Activated T-helper 9 cell treated with anti-CD3 and anti-CD28 coated beads, Interleukin-2, amount 50 U/mL, for 16 hours (primary cell): ENCODE measurements at places on chromosomes 2 and 18.

DNA sequence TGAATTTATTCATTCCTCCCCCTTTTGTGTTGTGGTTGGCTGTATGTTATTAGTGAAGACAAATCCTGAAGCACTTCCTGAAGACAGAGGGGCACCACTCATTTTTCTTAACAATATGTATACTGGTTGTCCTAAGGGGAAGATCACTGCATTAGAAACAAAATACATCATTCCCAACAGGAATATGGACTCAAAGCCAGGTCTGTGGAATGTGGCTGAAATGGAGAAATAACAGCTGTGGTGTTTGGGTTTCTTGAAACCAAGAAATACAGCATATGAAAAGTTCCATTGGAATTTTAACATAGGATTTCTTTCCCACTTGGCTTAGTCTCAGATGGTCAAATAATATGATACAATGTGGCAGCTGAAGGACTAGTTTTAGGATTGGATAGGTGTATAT, 267.6 kb downstream of the KCNE4 start:
- DNase-seq = no peak

GRCh38 chr18:40102903-40103302, 1852.1 kb upstream of the PIK3C3 start:
- DNase-seq = no peak

DNA sequence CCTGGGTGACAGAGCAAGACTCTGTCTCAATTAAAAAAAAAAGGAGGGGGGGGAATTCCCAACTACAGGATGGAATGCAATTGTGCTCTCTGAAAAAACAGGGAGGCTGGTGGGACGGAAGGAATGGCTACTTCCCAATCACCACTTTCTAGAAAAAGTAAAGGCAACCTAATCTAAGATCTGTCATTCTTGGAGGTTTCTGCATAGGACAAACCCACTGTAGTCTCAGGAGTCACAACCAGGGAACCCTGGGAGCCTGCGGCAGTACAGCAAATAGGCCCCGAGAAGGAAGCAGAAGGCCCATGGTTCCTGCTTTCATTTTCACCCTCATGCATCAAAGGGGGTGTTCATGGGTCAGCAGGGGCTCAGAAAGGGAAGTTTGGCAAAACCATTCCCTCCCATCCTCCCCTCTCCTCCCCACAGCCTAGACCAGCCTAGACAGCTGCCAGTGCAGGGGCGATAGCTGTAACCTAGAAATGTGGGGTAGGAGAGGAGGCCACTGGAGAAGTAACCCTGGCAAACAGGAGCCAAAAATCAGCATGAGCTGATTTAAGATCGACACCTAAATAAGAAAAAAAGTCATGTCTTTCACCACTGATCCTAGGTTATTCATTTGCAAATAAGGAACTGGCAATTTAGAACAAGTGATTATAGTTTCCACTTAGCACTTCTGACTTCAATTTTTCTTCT, 48.0 kb downstream of the TRABD2A start:
- DNase-seq = no peak

DNA sequence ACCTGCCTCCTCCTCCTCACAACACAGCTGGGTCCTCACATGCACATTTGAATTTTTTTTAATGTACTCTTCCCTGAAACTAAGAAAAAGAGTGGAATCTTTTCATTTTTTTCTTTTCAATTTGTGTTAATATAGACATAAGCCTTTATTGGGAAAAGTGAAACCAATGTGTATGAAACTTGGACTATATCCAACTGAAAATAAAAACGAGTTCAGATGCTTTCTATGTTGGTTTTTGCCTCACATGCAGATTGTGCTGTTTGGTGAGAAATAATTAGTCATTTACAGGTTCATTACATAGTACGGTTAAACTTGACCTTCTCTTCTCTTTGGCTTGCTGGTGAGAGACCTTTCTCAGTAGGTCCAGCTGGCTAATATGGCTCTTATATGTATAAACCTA, 515.2 kb upstream of the FANCL start:
- DNase-seq = no peak

- no peak for DNase-seq
Measured at GRCh38 chr2:2926858-2927175, 450.8 kb downstream of the EIPR1 start.

DNA sequence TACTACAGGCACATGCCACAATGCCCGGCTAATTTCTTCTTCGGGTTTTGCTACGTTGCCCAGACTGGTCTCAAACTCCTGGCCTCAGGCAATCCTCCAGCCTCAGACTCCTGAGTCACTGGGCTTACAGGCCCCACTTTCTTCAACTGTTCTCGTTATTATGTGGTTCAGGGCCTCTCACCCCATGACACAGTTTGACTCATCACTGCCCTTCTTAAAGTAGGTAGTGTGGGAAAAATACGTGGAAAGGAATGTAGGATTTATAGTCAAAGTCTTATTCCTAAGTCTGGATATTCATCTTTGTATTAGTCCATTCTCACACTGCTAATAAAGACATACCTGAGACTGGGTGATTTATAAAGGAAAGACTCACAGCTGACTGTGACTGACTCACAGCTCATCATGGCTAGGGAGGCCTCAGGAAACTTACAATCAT, 19.4 kb downstream of the CENPA start:
- no peak for DNase-seq

GRCh38 chr2:235674146-235674545, 180.3 kb downstream of the AGAP1 start:
- DNase-seq = no peak

DNA sequence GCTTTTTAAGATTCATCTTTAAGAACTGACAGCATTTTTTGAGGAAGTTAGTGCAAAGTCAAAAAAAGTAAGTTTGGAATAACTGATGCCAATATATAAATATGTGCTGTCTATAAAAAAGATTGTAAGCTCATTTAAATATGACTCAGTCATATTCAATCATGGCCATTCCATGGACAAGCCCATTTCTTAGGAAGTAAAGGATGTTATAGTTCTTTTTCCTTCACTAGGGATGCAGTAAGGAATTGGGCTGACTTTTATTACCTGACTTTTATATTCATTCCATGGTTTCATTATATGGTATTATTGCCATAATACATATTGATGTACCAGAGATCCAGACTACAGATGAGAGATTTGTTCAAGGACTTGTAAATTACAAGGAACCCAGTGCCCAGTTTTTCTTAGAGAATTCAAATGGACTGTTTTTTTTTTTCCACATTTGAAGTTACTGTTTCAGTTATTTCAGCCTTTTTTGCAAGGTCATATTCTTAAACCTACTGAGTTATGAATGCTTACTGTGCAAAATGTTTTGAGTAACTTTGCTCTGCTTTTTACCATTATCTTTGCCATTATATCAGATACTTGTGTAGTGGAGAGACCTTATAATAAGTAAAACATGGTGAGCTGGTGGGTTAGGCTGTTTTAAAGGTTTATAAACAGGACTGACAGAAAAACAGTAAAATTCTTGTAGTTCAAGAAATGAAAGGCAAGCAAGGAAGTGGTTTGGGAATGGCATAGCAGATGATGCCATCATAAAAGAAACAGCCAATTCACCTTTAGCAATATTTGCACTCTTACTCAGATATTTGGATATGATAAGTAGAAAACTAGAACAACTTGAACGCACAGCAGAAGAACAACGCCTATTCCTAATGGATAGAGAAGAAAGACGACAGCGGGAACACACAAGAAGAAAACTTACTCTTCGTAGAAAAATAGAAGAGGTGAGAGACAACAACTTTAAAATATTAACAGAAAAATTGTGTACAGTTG, 7.6 kb downstream of the FSIP2 start:
- DNase-seq = no peak

DNA sequence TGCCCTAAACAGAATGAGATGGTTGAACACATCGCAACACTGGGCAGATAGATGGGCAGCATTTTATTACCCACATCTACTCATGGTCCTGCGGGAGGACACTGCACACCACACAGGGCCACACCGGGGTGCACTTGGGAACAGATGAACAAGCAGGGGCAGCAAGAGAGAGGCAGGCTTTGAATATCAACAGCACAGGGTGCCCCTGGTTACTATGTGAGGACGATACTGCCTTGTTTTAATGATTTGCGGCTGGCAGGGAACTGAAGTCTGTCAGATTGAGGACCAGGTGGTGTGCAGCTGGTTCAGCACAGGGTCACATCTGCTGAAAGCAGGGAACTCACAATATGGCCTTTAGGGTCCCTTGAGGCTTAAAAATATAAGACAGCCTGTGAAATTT, 195.7 kb downstream of the PIEZO2 start:
- DNase-seq = no peak

- DNase-seq = no peak
Measured at GRCh38 chr2:104840893-104841585, 12.9 kb upstream of the POU3F3 start.

GRCh38 chr18:23350188-23350587, 102.9 kb upstream of the RIOK3 start:
- no peak for DNase-seq

DNA sequence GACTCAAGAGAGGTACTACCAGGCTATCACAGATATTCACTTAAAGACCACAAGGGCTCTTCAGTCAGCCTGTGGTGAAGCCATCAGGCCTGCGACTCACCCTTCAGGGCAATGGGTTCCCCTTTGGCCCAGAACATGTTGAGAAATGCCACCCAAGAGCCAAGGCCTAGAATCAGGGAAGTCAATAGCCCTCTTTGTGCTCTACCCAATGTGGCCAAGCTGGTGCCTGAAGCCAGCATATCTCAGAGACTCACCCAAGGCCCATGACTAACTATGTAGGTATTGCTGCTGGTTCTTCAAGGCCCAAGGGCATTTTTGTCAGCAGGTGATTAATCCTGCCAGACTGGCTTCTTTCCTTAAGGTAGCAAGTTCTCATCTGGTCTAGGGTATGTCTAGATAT, 338.9 kb upstream of the SETBP1 start:
- no peak for DNase-seq

DNA sequence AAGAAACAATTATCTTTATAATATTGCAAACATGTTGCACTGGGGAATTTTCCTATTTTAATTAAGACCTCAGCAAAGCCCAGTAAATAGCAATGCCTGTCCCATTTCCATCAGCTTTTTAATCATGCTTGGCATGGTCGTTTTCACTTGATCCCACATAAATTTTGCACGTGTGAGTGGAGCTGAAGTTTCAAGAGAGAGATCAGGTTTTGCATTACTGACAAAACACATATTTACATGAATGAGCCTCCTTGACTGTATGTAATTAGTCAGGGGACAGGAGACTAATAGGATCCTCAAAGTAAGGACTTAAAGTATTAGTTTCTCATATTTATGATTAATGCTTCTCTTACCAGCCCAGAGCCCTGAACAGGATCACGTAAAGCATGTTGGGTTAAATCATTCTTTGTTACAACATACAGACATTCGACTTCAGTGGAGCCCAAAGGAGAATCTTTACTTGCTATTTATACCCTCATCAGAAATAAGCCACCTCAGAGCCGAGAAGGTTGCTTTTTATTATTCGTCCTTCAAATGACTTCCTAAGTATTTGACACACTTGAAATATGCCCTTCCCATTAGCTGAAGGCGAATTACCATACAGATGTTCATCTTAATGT, 711.3 kb downstream of the GALR1 start:
- DNase-seq = no peak

- no peak for DNase-seq
Measured at GRCh38 chr18:50706651-50707050, 113.2 kb downstream of the MRO start.

- DNase-seq = no peak
Measured at GRCh38 chr18:74541703-74542555, 7.6 kb downstream of the CNDP1 start.

DNA sequence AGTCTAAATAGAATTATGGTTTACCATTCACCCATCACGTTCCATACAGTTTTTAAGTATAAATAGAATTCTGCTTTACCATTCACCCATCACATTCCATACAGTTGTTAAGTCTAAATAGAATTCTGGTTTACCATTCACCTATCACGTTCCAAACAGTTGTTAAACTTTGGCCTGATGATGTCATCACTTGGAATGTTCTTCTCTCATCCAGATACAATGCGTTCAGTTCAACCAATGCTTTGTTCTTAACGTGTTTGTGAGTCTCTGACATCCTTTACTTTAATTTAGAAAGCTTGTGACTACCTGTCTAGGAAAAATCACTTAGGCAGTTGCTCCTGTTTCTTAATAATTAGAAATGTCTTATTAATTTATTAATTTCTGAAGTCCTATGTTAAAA, 236.3 kb upstream of the RASGRP3 start:
- no peak for DNase-seq

- DNase-seq = no peak
Measured at GRCh38 chr18:7980656-7981055, 413.5 kb downstream of the PTPRM start.

GRCh38 chr2:234372506-234372905, 124.4 kb downstream of the ARL4C start:
- no peak for DNase-seq

DNA sequence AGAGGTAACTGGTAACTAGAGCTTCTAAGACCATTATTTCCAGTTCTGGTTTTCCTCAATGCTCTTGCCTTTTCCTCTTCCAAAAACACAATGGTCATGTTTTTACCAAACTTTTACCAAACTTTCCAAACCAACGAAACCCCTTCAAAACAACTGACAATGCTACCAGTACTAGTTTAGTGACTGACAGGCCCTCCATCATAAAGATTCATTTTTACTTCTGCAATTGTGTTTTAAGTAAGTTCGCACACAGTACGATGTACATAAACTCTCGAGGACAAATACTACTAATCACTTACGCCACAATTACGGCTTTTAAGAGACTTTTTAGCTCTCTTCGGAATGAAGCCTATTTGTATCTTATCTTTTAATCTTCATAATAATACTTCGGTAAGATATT, 900 bp downstream of the C18orf32 start:
- no peak for DNase-seq

GRCh38 chr2:54677476-54678265, 45.8 kb upstream of the EML6 start:
- no peak for DNase-seq

- DNase-seq = no peak
Measured at GRCh38 chr2:21757805-21758430, 634.1 kb downstream of the TDRD15 start.

GRCh38 chr2:168734199-168734760, 68.2 kb upstream of the NOSTRIN start:
- DNase-seq = no peak

DNA sequence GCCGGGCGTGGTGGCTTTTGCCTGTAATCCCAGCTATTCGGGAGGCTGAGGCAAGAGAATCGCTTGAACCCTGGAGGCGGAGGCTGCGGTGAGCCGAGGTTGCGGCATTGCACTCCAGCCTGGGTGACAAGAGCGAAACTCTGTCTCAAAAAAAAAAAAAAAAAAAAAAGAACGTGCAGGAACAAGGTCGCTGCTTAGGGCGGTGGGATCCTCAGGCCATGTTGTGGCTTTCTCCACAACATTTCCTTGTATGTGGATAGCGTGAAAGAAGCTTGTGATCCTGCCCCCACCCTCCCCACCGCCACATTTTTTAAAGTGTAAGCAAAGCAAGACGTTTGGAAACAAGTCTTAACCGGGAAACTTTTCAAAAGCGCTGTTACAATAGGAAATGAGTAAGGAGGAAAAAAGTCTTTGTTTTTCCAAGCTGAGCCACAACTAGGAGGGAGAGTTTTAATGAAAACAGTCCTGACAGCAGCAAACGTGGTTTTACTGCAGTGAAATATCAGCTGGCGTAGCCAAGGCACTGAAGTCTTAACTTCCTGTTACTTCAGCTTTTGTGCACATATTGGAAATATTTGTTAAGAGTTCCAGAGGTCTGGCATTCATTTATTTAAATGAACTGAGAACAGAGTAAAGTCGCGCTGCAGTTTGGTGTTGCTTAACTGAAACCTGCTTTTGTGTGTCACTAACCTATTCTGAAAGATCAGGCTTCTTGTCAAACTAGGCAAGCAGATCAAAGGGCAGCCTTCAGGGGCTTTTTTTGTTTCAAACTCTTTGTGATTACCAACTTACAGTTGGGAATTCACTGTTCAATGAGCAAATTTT, 3.8 kb downstream of the TGIF1 start:
- DNase-seq = no peak
